ENCODE measurements at places on chromosomes 13 and 19.

- no peak for DNase-seq
Observed at GRCh38 chr13:26247608-26248007, 6.3 kb upstream of the CDK8 start.

DNA sequence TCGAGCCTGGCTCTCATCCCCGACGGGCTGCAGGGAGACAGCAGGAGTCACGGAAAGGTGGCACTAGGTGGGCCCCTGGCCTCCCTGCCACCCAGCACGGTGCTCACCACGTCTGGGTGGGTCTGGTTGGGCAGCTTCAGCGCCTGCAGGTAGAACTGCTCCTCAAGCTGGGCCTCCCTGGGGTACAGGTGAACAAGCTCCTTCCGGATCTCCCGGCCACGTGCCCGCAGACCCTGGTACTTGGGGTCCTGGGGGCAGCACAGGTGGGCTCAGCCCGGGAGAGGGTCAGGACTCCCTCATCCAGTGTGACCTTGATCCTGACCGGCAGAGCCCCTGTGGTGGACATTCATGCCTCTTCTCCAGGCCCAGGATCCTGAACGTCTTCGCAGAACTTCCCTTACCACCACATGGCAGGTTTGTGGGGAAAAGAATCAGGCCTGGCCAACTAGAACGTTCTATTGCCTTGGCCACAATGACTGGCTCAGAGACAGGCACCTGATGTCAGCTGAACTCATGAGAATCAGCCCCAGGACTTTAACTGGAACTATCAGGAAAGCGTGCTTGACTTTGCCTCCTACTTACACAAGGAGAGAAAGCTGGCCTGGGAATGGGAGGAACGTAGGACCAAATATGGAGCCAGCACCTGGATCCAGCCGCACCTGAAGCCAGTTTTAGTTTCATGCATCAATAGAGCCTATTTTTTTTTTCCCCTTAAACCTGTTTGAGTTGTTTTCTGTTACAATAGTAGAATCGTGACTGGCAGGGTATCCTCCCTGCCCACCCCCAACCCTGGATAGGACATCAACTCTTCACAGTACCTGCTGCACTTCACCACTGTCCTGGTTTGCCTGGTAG lies 8.9 kb downstream of the SARS2 start:
- no peak for DNase-seq

- DNase-seq = no peak
Observed at GRCh38 chr13:72462726-72463125, 264.7 kb downstream of the MZT1 start.

DNA sequence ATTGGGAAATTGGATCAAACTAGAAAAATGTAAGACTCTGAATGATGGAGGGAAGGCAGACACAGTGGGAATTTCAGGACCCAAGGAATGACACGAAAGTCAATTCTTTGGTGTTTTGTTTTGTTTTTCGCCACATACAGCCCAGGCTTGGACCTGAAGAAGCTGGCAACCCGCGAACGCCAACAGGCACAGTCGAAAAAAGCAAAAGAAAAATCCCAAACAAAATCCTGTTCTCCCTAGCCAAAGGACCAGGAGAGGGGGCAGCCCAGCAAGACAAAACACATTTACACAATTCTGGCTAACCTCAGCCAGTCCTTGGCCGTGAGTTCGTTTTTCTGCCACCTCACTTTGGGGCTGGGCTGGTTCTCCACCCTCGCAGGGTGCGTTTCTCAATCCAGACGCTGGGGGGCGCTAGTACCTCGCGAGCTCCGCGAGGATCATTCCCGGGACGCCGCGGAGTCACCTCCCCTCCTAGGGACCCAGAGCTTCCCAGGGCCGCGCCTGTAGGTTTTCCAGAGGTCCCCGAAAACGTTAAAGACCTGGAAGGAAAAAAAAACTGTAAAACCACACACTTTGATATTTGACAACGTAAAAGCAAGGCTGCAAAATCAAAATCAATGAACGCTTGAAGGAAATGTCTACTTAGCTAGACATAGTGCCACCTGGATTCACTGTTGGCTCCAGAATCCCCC lies 34.9 kb upstream of the TPM4 start:
- DNase-seq = peak; percentile 65

- DNase-seq = no peak
Observed at GRCh38 chr13:25908366-25908765, 143.4 kb downstream of the SHISA2 start.

DNA sequence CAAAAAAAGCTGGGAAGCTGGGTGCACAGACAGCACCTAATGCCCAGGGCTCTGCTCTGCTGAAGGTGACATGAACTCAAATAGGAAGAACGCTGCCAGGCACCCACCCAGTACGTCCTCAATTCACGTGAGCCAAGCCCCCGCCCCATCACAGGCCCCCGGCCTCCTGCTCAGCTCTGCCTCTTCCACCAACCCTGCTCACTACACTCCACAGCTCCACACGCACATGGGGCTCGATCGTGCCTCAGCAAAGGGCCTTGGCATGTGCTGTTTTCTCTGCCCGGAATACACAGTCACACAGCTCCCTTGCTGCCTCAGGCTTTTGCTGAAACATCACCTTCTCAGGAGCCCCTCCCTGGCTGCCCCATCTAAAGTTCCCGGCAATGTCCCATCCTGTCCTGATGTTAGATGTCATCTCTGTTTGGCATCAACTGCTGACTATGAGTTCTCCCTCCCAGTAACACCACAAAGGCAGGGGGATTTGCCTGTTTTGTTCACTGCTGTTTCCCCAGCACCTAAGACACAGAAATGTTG lies 2.3 kb downstream of the ATP13A1 start:
- no peak for DNase-seq

DNA sequence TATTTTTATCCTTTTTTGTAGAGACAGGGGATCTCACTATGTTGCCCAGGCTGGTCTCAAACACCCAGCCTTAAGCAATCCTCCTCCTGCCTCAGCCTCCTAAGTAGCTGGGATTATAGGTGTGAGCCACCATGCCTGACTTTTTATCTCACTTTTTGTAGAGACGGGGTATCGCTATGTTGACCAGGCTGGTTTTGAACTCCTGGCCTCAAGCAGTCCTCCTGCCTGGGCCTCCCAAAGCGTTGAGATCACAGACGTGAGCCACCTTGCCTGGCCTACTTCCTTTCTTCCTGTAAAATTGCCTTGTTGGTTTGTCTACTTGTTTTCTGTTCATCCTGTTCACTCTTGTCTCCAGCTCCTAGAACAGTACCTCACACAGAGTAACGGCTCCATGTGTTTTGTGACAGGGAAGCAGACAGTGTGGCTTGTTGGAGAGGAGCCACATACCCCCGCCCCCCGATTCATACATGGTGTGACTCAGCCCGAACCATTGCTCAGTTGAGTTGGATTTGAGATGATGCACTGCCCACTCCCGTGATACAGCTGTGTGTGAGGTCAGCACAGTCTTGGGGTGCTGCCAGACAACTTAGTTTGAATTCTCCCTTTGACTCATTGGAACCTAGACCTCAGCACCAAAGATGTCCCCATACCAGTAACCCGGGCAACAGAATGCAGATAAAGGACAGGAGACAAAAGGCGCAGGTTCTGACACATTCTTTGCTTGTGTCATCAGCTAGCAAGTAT lies 34.2 kb downstream of the GPR42 start:
- DNase-seq = no peak

GRCh38 chr19:50968716-50969412 lies 527 bp downstream of the KLK6 start:
- no peak for DNase-seq
